ENCODE measurements at places on chromosomes 5 and 9.

DNA sequence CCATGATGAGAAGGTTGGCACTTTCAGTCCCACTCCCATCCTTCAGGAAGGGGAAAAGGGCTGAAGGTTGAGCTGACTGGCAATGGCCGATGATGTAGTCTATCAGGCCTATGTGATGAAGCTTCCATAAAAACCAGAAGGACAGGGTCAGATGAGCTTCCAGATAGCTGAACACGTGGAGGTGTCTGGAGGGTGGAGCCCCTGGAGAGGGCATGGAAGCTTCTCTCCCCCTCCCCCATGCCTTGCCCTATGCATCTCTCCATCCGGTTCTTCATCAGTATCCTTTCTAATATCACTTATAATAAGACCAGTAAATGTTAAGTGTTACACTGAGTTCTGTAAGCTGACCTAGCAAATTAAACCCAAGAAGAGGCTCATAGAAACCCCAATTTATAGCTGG, 32.6 kb upstream of the SMU1 start:
- DNase-seq = no peak

DNA sequence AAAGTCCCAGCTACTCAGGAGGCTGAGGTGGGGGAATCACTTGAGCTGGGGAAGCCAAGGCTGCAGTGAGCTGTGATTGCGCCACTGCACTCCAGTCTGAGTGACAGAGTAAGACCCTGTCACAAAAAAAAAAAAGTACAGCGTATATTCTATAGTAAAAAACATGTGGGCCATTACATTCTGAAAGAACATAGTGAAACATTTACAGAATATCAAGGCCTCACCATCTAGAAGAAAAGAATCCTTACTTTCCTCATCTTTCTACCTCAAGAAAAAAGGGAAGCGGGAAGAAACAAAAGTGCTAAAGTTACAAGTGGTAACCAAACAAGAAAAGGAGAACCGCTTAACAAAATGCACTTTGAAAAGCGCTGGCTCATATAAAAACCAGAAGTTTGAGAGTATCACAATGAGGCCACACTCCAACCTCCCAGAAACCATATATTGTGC, 5.7 kb upstream of the SYK start:
- no peak for DNase-seq

GRCh38 chr5:37836592-37837413, 3.0 kb downstream of the GDNF start:
- DNase-seq = no peak

- no peak for DNase-seq
Measured at GRCh38 chr9:89185980-89186379, 7.4 kb upstream of the SHC3 start.

- DNase-seq = no peak
Measured at GRCh38 chr5:167814828-167815227, 476.6 kb upstream of the WWC1 start.

All from stimulated activated CD8-positive, alpha-beta memory T cell treated with anti-CD3 and anti-CD28 coated beads, Interleukin-4, amount 100 ng/mL, for 4 hours (primary cell).